ENCODE measurements at places on chromosomes 7 and 10.
A peak's percentile ranks its signal among the peaks of the same experiment; 100 is the strongest.

DNA sequence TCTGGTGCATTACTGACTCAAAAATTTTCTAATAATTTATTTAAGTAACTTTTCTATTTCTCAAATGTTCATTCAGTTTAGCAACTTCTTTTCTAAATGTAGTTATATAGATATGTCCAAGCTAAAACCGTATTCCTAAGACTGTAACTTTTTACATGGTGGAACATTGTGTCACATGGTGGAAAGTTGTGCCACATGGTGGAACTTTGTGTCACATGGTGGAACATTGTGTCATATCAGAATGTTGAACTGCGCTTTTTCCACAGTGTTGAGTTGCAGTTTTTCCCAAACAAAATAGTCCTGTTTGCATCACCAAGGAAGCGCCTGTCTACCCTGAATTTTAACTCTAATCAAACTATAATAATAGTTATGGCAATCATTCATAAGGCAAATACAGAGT lies 109.3 kb downstream of the ANKRD30A start:
- no peak for DNase-seq

GRCh38 chr10:118473305-118473960 lies 122.0 kb downstream of the PRLHR start:
- DNase-seq: peak; percentile 27

DNA sequence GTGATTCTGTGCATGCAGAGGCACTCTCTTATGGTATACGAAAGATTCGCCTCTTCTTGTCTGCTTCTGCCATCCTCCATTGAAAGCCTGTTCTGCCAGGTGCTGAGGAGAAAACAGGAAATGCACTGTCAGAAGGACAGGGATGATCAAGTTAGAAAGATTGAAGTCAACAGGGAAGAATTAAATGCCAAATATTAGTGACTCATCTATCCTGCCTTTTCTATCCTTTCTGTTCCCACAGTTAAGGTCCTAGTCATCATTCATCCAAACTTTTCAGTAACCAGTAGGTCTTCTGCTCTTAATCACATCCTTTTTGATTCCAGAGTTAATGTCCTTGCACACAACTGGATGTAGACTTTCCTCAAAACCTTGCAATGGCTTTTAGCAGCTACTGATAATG lies 4.8 kb upstream of the ZNF783 start:
- DNase-seq: no peak

DNA sequence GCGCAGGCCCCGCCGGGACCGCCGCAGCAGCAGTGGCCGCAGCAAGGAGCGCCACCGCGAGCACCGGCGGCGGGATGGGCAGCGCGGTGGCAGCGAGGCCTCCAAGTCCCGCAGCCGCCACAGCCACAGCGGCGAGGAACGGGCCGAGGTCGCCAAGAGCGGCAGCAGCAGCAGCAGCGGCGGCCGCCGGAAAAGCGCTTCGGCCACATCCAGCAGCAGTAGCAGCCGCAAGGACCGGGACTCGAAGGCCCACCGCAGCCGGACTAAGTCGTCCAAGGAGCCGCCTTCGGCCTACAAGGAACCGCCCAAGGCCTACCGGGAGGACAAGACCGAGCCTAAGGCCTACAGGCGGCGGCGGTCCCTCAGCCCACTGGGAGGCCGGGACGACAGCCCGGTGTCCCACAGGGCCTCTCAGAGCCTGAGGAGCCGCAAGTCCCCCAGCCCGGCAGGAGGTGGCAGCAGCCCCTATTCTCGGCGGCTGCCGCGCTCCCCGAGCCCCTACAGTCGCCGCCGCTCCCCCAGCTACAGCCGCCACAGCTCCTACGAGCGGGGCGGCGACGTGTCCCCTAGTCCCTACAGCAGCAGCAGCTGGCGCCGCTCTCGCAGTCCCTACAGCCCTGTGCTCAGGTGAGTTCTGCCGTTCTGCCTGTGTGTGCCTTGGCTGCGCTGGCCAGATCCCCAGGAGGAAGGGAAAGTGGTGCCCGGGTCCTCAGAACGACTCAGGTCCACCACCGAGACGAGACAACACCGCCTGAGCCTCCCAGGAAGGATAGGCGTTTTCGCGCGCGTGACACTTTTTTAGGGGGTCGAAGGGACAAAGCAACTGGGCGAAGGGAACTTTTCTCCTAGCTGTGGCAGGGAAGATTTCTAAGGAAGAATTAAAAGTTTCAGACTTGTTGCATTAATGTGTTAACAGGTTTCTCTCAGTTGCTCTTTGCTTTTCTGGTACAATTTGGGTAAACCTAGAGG lies 1.5 kb downstream of the CDK13 start:
- DNase-seq: peak; percentile 59

GRCh38 chr7:114875186-114875585 lies 46.7 kb upstream of the MDFIC start:
- DNase-seq: no peak

DNA sequence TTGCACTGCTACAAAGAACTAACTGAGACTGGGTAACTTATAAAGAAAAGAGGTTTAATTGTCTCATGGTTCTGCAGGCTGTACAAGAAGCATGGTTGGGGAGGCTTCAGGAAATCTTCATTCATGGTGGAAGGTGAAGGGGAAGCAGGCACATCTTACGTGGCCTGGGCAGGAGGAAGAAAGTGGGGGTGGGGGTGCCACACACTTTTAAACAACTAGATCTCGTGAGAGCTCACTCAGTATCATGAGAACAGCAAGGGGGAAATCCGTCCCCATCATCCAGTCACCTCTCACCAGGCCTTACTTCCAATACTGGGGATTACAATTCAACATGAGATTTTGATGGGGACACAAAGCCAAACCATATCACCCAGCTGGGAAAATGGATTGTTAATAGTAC lies 281.7 kb downstream of the AUTS2 start:
- DNase-seq: no peak

DNA sequence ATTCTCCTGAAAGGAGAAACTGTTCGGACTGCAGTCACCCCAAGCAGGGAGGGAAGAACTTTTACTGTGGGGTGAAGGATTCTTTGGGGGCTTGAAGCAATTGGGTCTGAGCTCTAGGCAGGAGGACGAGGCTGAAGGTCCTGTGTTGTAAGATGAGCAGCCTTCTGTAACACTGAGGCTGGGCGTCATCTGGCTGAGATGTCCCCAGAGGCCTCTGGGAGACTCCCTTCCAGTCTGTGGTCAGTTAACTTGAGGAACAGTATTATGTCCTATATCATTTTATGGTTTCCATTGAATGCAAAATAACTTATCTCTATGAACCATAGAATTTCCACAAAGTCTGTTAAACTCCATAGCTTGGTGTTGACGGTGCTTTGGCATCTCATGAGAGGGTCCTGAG lies 26.3 kb downstream of the FIGNL1 start:
- no peak for DNase-seq

DNA sequence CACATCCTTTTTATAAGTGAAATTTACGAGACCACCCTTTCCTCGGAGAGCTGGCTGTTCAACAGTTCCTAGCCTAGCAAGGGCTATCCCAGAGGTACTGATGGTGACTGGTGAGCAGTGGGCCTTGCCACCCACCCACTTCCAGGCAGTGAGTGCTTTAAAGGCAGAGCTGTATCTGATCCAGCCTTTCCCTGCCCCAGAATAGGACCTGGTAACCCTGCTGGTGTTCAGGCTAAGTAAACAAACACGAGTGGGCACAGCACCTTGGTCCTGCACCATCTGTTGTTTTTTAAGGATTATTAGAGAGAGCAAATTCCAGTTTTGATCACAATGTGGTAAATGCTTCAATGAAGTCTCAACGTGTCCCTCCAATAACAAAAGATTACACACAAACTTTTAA lies 75.7 kb downstream of the COBL start:
- DNase-seq: no peak

- DNase-seq: no peak
Observed at GRCh38 chr7:143408686-143409561, at the start of gene EPHA1. Gene EPHA1, minus strand, starts transcription at chr7:143408856. Its CDS starts 51 bp downstream, at chr7:143408805.

DNA sequence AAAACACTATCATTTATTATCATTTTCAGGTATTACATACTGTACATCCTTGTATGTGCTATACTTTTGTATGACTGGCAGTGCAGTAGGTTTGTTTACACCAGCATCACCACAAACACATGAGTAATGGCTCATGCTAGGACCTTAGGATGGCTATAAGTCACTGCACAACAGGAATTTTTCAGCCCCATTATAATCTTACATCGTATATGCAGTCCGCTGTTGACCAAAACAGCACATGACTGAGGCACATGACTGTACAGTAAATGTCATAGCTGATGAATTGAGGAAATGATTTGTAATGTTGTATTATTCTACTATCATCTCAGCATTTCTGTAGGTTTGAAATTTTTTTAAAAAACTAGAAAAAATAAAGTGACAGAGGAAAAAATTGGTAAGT lies 38.6 kb downstream of the BPGM start:
- DNase-seq: no peak

DNA sequence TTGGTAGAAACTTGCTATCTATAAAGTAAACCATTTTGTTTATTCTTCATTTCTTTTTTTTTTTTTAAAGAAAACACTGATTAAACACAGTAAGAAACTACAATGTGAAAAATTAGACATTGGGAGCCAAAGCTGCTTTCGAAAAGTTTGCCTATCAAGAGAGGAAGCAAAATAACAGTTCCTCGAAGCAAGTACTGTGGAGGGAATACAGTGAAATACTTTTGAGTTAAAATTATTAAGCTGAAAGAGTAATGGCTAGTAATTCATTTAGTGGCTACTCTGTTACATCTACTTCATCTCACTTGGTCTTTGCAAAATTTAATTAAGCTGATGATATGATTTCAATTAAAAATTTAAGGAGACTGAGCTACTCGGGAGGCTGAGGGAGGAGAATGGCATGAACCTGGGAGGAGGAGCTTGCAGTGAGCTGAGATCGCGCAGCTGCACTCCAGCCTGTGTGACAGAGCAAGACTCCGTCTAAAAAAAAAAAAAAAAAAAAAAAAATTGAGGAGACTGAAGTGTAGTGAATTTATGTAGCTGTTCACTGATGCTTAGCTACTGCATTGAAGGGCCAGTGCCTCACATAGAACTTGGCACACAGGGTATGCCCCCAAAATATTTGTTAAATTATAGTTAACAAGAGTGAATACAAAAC lies 982.1 kb upstream of the MBL2 start:
- peak; percentile 3 for DNase-seq

- no peak for DNase-seq
Observed at GRCh38 chr7:21580073-21580521, 37.3 kb downstream of the DNAH11 start.

GRCh38 chr10:17712717-17713471 lies 39.1 kb upstream of the TMEM236 start:
- peak; percentile 3 for DNase-seq

GRCh38 chr10:18079665-18080295 lies 60.4 kb upstream of the CACNB2 start:
- DNase-seq: no peak

- no peak for DNase-seq
Observed at GRCh38 chr10:114956466-114956865, 18.5 kb downstream of the TRUB1 start.

DNA sequence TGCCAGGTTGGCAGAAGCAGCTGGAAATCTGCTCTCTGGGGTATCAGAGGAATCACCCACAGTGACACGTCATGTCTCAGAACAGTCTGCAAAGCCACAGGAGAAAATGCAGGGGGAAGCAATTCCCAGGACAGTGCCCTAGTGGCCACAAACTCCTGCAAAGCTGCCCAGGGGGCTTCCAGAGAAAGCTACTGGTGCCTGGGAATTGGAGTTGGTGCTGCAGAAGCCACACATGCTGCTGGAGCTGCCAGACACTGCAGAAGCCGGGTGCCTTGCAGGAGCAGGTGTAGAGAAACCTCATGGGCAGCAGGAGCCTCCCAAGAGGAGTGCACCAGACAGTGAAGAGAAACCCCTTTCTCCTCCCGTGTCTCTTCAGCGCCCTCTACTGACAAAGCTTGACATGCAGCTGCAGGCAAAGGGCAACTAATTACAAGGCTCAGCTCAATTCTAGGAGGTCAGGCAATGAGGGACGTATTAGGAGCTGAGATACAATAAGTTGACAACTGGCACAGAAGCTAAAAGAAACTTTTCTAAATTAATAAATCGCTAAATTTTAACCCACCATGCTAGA lies 30.2 kb upstream of the NUB1 start:
- DNase-seq: no peak

DNA sequence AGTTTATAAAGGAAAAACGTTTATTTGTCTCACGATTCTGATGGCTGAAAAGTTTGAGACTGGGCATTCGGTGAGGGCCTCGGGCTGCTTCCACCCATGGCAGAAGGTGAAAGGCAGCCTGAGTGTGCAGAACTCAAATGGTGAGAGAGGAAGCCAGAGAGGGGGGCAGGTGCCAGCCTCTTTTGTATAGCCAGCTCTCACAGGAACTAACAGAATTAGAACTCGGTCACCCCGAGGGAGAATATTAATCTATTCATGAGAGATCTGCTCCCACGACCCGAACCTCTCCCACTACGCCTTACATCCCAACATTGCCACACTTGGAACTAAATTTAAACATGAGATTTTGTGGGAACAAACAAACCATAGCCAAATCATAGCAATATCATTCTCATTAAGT lies 112.6 kb downstream of the ZPBP start:
- DNase-seq: no peak

All from left kidney (tissue), 8 donors.